Nucleus accumbens (tissue), 56 donors: ENCODE measurements at places on chromosomes 13 and 19.

GRCh38 chr19:6530386-6531162 is at the start of gene TNFSF9:
TSS of gene TNFSF9 (plus strand) at chr19:6531026. CDS start at chr19:6531037, 11 bp downstream.
- DNase-seq, result peak; percentile 92

- no peak for DNase-seq
Measured at GRCh38 chr19:7856679-7857663, 17.2 kb downstream of the PRR36 start.

DNA sequence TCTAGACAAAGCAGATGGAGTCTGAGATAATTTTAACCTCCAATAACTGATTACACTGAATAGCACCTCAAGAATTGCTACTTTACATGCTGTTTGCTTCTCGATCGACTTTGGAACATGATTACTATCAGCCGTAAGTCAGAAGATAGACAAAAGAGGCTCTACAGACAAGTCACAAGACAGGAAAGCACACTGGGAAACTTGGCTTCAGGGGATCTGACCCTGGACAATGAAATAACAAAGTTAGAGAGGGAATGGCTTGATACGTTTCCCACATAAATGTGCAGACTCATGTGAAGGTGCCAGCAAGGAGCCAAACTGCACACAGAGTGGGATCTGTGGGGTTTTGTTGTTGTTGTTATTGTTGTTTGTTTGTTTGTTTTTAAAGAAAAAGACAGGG is 28.5 kb downstream of the DCLK1 start:
- no peak for DNase-seq

DNA sequence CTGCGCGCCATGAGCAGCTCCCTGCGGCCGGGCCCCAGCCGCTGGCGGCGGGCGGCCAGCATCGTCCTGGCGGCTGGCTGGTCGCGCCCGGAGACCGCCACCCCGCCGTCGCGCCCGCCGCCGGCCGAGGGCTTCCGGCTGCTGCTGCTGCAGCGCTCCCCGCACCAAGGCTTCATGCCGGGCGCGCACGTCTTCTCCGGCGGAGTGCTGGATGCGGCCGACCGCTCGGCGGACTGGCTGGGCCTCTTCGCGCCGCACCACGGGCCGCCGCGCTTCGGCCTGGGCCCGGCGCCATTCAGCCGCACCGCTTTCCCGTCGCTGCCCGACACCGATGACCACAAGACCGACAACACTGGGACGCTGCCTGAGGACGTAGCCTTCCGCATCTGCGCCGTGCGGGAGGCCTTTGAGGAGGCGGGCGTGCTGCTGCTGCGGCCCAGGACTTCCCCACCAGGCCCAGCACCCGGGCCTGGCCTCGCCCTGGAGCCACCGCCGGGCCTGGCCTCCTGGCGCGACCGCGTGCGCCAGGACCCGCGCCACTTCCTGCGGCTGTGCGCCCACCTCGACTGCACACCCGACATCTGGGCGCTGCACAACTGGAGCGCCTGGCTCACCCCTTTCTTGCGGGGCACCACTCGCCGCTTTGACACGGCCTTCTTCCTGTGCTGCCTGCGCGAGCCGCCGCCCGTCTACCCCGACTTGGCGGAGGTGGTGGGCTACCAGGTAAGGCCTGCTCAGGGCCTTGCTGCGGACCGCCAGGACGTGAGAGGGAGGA is 518 bp downstream of the NUDT19 start:
- peak; percentile 19 for DNase-seq

DNA sequence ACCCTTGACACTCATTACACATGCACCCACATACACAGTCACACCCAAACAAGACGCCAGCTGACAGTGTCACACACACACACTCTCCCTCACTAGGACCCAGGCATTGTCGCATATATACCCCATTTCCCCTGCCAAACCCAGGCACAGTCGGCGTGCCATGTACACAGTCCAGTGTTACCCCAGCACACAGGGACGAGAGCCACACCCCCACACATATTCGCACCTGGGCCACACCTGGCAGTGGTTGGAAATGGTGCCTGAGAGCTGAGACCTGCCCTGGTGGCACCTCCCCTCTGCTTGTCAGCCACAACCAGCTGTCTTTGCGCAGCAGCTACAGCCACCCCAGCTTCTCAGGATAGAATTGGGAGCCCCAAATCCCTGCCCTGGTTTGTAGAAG is 9.0 kb downstream of the NFIX start:
- DNase-seq, result no peak

GRCh38 chr19:27975419-27976005 is 1237.4 kb downstream of the UQCRFS1 start:
- no peak for DNase-seq

- no peak for DNase-seq
Measured at GRCh38 chr19:33868076-33868735, 71.5 kb downstream of the KCTD15 start.

GRCh38 chr19:48999481-49000325 is 6.0 kb downstream of the RUVBL2 start:
- DNase-seq, result no peak

DNA sequence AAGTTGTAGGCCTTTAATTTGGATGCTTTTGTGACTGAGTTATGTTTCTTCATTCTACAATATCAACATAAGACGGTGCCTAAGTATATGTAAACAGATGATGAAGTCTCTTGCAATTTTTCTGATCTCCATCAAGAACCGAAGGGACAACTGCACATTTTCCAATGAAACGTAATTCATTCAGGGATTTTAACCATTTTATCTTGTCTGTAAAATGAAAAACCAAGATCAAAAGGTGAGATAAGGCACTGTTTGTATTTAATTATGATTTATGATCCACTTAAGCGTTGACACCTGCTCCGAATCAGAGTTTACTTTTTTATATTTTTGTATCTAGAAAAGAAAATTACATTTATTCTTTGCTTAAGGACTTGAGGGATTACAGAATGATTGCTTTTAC is 556.8 kb upstream of the ARGLU1 start:
- DNase-seq, result no peak

DNA sequence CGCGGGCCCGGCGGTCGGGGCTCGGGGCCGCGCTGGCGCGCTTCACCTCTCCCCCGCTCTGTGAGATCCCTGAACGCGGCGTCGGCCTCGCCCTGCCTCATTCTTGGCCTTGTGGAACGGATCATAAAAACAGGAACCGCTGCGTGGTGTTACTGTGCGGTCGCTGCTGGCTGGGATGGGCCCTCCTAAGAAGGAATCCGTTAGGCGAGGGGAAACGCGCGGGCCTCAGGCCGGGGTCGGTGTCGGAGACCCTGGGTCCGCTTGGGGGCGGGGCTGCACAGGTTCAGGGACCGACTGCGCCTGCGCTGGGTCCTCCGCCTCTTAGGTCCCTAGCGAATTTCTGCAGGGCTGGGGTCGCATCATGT is 381 bp downstream of the CKAP2 start:
- peak; percentile 67 for DNase-seq

GRCh38 chr13:36848199-36848982 is 29.4 kb downstream of the RFXAP start:
- DNase-seq, result no peak

- DNase-seq, result no peak
Measured at GRCh38 chr19:17103177-17103576, 27.6 kb downstream of the MYO9B start.

DNA sequence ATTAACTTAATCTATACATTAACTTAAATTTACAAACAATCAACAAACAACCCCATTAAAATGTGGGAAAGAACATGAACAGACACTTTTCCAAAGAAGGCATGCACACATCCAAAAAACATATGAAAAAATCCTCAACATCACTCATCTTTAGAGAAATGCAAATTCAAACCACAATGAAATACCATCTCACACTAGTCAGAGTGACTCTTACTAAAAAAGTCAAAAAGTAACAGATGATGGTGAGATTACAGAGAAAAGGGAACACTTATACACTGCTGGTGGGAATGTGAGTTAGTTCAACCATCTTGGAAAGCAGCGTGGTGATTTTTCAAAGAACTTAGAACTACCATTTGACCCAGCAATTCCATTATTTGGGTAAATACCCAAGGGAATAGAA is 759.2 kb upstream of the SLITRK1 start:
- no peak for DNase-seq

- no peak for DNase-seq
Measured at GRCh38 chr13:98940325-98941001, 37.4 kb downstream of the DOCK9 start.

GRCh38 chr13:30053939-30054338 is 203.5 kb upstream of the UBL3 start:
- no peak for DNase-seq

DNA sequence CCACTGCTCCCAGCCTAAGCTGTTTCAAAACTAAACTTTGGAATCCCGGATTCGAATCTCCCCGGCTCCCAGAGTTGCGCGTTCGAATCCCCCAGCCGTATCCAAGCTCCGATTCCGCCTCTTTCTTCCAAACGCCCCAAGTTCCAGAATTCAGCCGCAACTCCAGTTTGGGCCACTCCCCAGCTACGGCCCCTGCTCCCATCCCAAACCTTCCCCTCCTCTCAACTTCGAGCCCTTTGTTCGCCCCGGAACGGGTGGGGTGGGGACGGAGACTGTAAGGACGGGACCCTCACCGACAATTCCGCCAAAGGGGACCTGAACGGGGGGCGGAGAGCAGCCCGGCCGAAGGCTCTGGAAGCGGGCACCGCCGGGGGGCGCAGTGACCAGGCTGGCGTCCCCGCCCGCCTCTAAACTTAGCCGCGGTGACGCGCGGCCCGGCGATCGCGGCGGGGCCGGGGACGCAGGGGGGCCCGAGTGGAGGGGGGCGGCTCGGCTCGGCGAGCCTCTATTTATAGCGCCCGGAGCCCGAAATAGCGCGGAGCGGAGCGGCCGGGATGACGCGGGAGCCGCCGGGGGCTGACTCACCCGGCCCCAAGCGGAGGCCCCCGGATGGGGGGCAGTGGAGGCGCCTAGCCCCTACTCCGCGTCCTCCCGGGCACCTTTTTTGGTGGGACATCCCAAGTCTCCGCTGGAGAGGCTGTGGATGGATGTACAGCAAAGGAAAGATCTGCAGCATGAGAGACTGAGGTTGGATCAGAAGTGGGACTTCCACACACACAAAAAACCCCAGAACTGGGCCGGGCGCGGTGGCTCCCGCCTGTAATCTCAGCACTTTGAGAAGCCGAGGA is 4.9 kb upstream of the ERCC1 start:
- no peak for DNase-seq

- DNase-seq, result no peak
Measured at GRCh38 chr13:60148918-60149317, 14.8 kb downstream of the DIAPH3 start.
